ENCODE measurements at places on chromosomes 2 and 18. TPM values are rescaled to one million over a fixed set of nuclear protein-coding genes. Genes with fewer than 3 reads are reported as not detected.
A peak's percentile ranks its signal among the peaks of the same experiment; 100 is the strongest.

The PNO1 gene
- 19.9 TPM for polyA plus RNA-seq

The C2orf72 gene
- polyA plus RNA-seq = 3.7 TPM

The WDR35 gene
- polyA plus RNA-seq = 28.5 TPM

The UPP2 gene
- polyA plus RNA-seq = 6.7 TPM

The GCG gene
- polyA plus RNA-seq = not detected

- no peak for DNase-seq
Observed at GRCh38 chr2:168210895-168211570, 36.4 kb downstream of the STK39 start.

- DNase-seq = no peak
Observed at GRCh38 chr2:46332686-46333281, 35.6 kb downstream of the EPAS1 start.

GRCh38 chr2:138500592-138501424, 762 bp upstream of the SPOPL start:
- DNase-seq = peak; percentile 42

- no peak for DNase-seq
Observed at GRCh38 chr2:216658757-216659156, 25.5 kb downstream of the IGFBP2 start.

- no peak for DNase-seq
Observed at GRCh38 chr18:31801078-31801477, 40.4 kb upstream of the SLC25A52 start.

DNA sequence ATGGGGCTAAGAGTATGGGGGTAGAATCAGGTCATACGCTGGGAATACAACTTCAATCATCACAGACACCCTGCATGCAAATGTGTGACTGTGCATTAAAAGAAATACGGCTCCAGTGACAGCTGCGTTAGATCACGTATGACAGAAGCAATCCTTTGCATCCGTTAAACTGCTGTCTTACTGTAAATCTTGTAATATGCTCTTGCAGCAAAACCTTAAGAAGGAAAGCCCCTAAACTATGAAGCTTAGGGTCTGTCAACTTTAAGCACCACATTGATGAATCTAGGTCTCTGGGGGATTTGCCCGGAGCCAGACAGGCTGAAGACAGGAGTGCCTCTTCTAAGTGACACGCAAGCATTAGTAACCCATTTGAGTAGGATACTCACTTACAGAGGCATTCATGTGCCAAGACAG, 84.7 kb upstream of the EML6 start:
- DNase-seq = no peak

- DNase-seq = no peak
Observed at GRCh38 chr2:84727315-84727714, 153.6 kb downstream of the TRABD2A start.

GRCh38 chr2:181411105-181411849, 45.9 kb upstream of the ITGA4 start:
- no peak for DNase-seq

Data from left renal pelvis (tissue), 4 donors.